ENCODE measurements at places on chromosomes 6 and 20. TPM values are rescaled to one million over a fixed set of nuclear protein-coding genes. Genes with fewer than 3 reads are reported as not detected.

CD93 gene
- total RNA-seq, result 604 TPM

DNA sequence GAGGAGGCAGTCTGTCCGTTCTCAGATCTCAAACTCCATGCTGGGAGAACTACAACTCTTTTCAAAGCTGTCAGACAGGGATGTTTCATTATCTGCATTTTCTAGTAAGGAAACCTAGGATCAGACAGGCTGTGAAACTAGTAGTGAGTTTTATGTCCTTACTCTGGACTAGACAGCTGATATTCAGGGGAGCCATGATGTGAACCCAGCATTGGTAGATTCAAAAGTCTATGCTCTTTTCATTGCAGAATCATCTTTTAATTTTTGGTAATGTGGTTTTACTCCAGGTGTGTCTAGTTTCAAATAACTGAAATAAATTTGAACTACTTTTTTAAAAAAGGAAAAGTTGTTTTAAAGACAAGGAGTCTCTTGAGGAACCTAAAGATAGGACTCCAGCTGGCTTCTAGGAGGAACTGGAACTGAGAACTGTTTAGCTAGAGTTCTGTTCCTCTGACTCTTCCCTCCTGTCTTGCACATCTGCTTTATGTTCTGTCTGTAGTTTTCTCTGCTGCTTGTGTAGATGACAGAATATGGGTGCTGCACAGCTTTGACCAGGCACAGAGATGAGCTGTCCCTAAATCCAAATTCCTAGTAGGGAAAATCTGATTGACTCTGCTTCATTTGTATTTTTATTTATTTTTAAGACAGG lies 27.8 kb upstream of the RNF144B start:
- no peak for DNase-seq

- DNase-seq, result no peak
Measured at GRCh38 chr6:153442096-153442495, 311.0 kb upstream of the RGS17 start.

IRAK1BP1 gene
- total RNA-seq, result 2.5 TPM

DNA sequence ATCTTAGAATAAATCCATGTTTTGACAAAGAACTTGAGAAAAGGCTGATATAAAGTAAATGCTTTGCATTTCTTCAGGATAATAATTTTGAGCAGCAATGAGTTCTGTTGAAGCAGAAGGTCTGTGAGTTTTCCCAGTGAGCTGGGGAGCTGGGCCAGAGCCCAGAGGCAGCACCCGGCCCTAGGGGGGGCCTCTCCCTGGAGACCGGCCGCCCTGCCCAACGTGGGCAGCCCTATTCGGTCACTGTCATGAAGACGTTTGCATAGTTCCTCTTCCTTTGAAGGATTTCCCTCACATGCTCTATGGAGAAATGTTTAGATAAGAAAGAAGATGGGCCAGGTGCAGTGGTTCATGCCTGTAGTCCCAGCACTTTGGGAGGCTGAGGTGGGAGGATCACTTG lies 404.8 kb downstream of the THBS2 start:
- no peak for DNase-seq

DNA sequence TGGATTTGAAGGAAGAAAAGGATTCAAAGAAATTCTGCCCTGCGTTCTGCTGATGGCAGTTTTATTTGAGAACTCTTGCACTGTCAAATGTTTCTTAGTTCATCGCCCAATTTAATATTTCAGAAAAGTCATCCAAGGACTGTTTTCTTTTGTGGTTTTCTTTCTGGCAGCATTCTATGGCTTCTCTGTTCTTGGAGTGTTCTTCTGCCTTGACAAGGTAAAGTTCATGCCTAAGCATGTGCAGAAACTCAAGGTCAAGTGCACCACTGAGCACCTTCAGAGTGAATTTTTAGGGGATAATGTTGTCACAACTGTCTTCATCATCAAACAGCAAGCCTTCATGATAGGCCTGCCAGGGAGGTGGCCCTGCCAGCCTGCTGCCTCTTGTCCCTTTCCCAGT lies 225.6 kb downstream of the PLCB1 start:
- no peak for DNase-seq

- no peak for DNase-seq
Measured at GRCh38 chr6:20715135-20715806, 181.0 kb downstream of the CDKAL1 start.

DNA sequence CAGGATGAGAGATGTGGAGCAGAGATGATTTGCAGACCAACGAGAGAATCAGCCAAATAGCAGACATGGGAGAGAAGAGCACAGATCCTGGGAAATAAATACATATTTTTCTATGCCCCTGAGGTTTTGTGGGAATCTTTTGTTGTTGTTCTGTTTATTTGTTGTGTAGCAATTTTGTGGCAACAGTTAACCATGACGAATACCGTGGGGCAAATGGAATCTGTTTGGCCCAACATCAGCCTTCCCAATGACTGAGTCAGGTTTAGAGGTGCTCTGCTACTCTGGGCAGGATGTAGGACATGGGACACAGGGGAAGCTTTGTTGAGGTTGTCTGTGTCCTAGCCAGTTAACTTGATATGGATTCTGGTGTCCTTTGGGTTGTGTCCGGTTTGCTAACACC lies 7.9 kb upstream of the SLC2A10 start:
- no peak for DNase-seq

- DNase-seq, result no peak
Measured at GRCh38 chr6:99022039-99022609, 74.4 kb upstream of the FBXL4 start.

TAAR9 gene
- total RNA-seq, result not detected

DNA sequence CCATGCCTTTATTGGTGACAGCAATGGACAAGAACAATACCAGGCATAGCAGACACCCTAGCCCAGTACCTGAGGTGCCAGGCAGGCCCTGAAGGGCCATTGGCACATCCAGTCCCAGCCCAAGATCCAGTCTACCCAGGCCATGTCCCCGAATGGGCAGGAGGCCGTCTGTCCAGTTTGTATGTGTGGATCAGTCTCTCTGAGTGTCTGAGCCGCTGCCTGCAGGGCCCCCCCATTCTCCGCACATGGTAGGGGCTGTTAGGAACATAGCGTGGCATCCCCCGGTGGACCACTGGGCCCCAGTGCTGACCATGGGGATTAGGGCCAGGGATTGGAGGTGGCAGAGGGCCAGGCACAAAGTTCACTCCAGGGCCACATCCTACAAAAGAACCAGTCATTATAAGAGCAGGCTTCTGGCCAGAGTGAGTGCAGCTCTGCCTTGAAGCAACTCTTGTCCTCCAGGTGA lies 5.1 kb downstream of the PCED1A start:
- no peak for DNase-seq

VGLL2 gene
- total RNA-seq, result not detected

DNA sequence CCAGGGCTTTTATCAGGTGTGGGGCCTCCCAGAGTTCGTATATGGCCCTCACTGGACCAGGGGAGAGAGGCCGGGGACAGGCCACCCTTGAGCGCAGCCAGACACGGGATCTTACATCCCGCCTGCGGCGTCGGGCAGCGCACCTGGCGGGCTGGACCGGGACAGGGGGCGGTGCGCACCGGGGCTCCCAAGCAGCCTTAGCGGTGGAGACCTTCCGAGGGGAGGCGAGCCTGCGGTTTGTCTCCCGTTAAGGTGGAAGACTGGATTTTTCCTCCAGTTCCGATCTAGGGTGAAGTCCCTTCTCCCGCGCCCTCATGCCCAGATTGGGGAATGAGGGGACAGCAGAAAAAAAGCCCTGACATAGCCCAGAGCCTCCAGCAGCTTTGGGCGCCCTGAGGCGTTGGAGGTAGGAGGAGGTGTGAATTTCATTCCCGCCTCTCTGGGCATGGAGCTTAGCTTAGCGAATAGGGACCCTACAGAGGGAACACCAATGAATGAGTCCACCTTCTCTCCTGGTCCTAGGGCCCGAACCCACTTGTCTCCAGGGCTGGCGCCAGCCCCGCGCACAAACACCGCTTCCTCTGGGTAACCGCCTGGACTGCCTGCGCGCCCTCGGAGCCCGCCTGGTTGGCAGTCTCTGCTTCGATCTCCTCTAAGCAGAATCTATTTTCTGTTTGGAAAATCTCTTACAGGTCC lies 6.7 kb upstream of the LAMP5 start:
- no peak for DNase-seq

DNA sequence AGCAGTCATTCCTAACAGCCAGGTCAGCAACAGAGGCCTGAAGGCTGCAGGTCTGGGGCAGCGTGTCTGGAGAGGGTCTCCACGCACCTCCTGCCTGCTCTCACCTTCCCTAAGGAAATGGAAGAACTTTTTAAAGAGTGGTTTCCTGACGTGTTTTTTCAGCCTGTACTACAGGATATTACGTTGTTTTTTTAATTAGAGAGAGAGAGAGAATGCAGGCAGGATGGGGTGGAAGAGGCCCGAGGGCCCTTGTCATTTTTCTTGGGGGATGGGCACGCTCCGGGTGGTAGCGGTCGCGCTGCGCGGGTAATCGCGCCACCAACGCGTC lies 2.1 kb downstream of the DLL1 start:
- DNase-seq, result no peak

DNA sequence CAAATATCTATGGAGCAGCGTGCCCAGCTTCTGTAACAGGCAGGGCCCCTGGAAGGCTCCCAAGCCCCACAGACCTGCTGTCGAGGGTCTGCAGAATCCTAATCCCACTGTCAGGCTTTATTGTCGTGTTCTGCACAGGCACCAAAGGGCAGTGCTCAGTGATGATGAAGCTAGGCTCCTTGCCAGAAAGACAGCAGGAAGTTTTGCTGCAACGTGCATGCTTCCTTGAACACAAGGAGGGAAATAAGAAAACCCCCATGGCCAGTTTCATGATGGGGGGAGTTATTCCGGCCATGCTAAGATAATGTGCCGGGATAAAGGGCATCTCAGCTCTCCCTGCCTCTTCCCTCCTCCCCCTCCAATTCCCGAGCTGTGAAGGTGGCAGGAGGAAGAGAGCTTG lies 109.4 kb upstream of the KCNG1 start:
- no peak for DNase-seq

DUSP15 gene
- 0.48 TPM for total RNA-seq

DNA sequence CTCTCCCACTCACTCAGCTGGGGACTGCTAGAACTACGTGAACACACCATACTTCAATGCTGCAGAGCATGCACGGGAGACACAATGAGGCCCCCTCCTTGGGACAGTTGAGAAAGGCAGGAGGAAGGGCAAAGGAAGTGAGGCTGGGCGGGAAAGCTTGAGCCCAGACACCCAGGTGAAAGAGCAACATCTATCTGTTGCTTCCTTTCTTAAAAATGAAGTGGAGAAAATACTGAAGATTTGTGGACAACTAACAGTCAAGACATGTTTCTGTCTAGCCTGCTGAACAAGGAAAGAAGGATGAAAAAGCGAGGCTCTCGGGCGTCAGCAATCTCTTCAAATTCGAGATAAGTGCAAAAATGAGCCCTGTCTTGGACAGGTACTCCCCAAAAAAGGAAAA lies 3.0 kb upstream of the NNAT start:
- no peak for DNase-seq

STX11 gene
- total RNA-seq, result 16.0 TPM

RBPJL gene
- not detected for total RNA-seq

DNA sequence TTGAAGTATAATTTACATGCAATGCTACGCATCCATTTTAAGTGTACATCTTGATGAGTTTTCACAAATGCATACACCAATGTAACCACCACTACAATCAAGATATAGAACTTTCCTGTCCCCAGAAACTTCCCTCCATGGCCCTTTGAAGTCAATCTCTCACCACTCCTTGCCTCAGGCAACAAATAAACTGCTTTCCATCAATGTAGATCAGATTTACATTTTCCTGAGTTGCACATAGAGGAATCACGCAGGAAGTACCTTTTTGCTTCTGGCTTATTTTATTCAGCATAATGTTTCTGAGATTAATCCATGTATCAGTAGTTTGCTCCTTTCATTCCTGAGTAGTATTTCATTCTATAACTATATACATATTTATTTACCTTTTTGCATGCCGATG lies 59.6 kb upstream of the NNAT start:
- no peak for DNase-seq

DNA sequence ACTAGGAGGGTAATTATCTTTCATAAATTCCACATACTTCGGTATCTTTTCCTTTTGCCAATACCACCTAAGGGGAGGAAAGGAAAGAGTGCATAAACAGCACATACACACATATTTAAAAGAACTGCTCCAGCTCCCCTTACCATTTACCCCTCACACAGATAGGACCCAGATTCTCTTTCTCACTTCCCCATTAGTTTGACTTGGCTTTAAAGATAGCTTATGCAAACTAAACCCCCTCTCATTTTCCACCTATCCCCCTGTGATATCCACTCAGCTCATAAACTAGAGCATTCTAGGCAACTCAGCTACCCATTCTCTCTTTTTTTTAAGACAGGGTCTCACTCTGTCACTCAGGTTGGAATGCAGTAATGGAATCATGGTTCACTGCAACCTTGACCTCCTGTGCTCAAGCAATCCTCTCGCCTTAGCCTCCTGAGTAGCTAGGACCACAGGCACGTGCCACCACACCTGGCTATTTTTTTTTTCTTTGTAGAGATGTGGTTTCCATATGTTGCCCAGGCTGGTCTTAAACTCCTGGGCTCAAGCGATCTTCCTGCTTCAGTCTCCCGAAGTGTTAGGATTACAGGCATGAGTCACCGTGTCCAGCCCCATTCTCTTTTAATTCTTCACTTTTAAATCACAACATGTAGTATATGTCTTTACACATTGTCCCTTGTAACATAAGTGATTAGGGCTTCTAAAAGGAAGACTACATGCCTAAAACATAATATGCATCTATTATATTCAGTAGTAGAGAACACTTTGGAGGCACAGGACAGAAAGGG lies 4.0 kb downstream of the FUCA2 start:
- no peak for DNase-seq

GRCh38 chr6:64703922-64704321 lies 1003.1 kb downstream of the EYS start:
- DNase-seq, result no peak

GRCh38 chr6:56445818-56446217 lies 196.9 kb downstream of the DST start:
- DNase-seq, result no peak

ADGRB3 gene
- total RNA-seq, result under 0.01 TPM

DNA sequence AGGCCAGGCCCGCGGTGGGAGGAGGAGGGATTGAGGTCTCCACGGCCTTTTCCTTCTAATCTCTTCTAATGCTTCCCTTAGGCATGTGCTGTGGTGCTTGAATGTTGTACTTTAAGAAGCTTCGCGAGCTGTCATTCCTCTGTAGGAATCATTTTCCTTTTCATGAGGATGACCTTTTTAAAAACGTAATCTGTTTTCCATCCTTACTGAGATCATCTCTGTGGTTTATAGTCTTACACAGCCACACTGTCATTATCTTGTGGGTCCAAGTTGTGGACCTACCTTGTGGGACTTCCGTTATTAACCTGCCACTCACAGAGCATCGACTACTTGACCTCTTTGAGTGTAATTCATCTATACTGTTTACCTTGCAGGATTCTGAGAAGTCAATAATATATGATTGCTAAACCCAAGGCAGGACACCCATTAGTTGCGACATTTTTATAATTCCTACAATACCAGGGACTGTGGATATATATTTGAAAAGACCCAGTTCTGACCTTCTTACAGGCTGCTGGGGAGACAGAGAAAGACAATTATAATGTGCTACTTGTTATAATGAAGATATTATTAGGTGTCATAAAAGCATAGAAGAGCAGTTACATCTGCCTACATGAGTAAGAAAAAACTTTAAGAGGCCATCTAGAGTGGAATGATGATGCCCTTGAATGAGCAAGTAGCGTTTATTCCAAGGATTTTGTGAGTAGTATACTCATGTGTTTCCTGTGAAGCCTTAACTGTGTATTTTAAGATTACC lies 842 bp downstream of the SLC25A27 start:
- DNase-seq, result no peak

- DNase-seq, result no peak
Measured at GRCh38 chr6:11121851-11122250, 10.3 kb upstream of the ERVFRD-1 start.

- no peak for DNase-seq
Measured at GRCh38 chr20:60125513-60125912, 167.3 kb downstream of the CDH26 start.

GRCh38 chr6:45730232-45730631 lies 285.4 kb downstream of the CLIC5 start:
- DNase-seq, result no peak
